Activated naive CD4-positive, alpha-beta T cell treated with anti-CD3 and anti-CD28 coated beads, Interleukin-2, amount 50 U/mL, for 72 hours (primary cell): ENCODE measurements at places on chromosomes 16 and 17.

DNA sequence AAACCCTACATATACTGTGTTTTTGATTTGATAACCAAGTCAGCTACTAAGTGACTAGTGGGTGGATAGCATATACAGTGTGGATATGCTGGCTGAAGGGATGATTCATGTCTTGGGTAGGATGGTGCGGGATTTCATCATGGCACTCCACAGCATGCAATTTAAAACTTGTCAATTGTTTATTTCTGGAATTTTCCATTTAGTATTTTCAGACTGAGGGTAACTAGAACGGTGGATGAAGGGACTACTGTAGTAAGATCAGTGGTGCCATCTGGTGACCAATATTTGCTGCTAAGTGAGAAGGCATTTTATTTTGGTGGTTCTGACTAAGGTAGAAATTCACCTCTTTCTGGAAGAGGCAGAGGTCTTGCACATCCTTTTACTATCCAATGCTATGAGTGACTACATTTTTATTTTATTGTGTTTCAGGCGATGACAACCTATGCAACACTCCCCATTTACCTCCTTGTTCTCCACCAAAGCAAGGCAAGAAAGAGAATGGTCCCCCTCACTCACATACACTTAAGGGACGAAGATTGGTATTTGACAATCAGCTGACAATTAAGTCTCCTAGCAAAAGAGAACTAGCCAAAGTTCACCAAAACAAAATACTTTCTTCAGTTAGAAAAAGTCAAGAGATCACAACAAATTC is 3.1 kb downstream of the CDC6 start:
- DNase-seq: no peak

DNA sequence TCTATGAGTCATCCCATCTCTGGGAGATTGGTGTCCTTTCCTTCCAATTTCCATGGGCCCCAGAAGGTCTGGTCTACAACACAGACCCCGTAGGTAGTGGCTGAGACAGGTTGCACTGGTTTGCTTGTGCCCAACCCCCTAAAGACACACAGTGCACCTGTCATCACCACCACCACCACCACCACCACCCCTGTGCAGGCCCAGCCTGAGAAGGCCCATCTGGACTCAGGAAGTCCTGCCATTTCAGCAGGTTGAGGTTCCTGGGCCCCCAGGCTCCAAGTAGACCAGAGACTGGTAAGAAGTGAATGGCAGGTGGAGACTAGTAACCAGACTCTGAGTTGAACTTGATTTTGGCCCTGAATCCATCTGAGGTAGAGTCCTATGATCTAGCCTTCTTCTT is 25.9 kb upstream of the PHB1 start:
- no peak for DNase-seq

GRCh38 chr16:65069065-65069464 is 52.8 kb downstream of the CDH11 start:
- DNase-seq: no peak

- DNase-seq: peak; percentile 61
Observed at GRCh38 chr16:85393674-85394451, 219.3 kb upstream of the GSE1 start.

GRCh38 chr17:74002241-74002640 is 201.2 kb upstream of the RPL38 start:
- no peak for DNase-seq
